Umbilical cord (tissue), 2 donors: ENCODE measurements at places on chromosomes 1 and 21.
A peak's percentile ranks its signal among the peaks of the same experiment; 100 is the strongest.

GRCh38 chr1:67687198-67687545, 2.2 kb downstream of the GADD45A start:
- peak; percentile 12 for DNase-seq

DNA sequence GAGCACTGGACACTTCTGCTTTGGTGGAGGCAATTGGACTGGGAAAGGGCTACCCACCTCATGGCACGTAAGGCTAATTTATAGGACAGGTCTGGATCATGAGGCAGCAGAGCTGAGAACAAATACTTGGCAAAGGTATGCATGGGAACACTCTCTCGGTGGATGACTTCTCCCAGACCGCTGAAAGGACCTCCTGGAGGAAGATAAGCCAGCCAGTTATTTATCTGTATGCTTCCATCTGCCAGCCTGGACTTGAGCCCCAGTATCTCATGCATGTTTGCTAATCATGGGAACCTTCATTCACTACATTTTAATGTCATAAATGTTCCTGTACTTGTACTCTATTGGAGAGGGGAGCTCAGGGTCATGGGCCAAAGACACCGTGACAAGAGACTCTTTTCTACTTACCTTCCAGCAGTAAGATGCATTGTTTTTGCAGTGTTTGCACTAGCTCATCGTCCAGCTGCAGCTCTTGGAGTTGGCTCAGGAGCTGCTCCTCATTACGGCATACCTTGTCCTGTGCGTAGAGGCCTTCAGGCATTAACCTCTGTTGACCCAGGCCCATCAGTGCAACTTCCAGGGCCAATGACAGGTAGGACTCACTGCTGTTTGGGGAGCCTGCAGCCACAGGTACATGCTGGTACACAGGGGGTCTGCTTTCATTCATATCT, 23.7 kb downstream of the UROD start:
- peak; percentile 59 for DNase-seq

- DNase-seq, result no peak
Measured at GRCh38 chr1:168918860-168919741, 187.4 kb upstream of the ATP1B1 start.

- DNase-seq, result no peak
Measured at GRCh38 chr1:5828308-5828935, 163.8 kb downstream of the NPHP4 start.

DNA sequence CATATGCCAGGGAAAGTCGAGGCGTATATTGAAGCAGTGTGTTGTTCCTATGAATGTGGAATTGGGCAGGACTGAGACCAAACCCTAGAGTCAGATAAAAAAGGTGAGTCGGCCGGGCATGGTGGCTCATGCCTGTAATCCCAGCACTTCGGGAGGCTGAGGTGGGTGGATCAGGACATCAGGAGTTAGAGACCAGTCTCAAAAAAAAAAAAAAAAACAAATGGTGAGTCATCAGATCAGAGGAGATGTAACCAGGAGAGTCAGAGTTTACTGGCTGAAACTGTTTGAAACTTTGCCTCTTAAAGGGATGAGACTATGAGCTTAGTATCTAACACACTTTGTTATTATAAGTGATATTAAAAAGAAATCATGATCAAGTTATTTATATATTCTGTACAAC, 26.4 kb upstream of the SYCP1 start:
- DNase-seq, result no peak
